ENCODE measurements at places on chromosomes 11 and 22.

DNA sequence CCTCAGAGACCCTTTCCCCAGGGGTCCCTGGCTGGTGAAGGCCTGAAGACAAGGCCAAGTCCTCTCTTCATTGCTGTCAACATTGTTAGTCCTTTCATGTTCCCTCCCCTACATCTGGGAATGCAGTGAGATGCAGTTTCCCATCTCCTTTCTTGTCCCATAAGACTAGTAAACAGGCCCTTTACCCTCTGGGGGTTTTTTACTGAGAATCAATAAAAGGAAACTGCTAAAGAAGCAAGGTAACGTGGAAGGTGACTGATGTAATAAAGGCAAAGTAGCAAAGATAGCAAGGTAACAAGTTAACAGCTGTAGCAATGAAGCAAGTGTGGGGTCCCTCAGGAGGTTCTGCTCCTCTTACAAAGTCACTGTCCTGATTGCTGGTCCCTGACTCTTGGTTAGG lies 37.3 kb downstream of the TEAD1 start:
- no peak for DNase-seq

- no peak for DNase-seq
Observed at GRCh38 chr11:88250566-88251242, 75.5 kb upstream of the RAB38 start.

- DNase-seq = no peak
Observed at GRCh38 chr11:100686476-100687053, 523 bp upstream of the ARHGAP42 start.

- DNase-seq = no peak
Observed at GRCh38 chr22:46126853-46127385, 23.4 kb upstream of the PPARA start.

GRCh38 chr11:31089117-31089516 lies 280.4 kb downstream of the DCDC1 start:
- DNase-seq = no peak

DNA sequence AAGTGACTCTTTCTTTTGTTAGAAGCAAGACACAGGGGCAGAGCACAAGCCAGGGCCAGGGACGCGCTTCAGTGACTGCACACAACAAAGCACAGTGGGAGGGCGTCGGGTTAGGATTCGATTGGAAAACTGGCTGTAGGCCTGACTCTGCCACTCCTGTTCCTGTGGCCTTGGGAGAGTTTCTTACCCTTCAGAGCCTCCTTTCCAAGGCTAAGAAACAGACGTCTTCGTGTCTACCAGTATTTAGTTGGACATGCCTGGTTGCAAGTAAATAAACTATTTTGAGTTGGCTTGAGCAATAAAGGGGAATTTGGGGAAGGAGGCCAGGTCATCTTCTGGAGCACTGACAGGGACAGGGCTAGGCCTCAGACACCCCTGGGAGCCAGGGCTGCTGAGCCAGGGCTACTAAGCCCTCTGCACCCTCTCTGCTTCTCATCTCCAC lies 549.1 kb downstream of the INSC start:
- no peak for DNase-seq

GRCh38 chr22:34808618-34809017 lies 257.3 kb upstream of the ISX start:
- DNase-seq = no peak

GRCh38 chr11:15197696-15198095 lies 83.0 kb downstream of the INSC start:
- no peak for DNase-seq

DNA sequence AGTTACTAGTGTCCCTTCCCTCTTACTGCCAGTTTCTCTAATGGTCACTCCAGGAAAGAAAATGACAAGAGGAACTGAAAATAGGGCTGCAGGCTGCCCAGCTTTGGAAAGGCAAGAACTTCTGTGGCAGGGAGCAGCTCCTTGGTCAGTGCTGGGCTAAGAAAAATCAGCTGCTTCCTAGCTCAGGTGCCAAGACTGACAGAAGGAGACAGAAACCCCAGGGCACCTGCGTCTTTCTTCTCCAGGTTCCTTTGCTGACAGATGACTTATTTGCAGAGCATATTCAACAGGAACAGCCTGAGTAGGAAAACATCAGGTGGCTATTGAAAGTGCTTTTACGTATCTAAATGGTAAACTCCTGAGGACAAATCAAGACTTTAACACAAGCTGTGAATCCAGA lies 25.4 kb downstream of the MAML2 start:
- DNase-seq = no peak

- DNase-seq = no peak
Observed at GRCh38 chr11:33790040-33790439, 15.7 kb upstream of the FBXO3 start.

- no peak for DNase-seq
Observed at GRCh38 chr11:6321961-6322362, 1.7 kb upstream of the CAVIN3 start.

GRCh38 chr11:35812828-35813227 lies 131.0 kb upstream of the LDLRAD3 start:
- no peak for DNase-seq

- no peak for DNase-seq
Observed at GRCh38 chr11:61174949-61175348, 13.7 kb upstream of the VPS37C start.

DNA sequence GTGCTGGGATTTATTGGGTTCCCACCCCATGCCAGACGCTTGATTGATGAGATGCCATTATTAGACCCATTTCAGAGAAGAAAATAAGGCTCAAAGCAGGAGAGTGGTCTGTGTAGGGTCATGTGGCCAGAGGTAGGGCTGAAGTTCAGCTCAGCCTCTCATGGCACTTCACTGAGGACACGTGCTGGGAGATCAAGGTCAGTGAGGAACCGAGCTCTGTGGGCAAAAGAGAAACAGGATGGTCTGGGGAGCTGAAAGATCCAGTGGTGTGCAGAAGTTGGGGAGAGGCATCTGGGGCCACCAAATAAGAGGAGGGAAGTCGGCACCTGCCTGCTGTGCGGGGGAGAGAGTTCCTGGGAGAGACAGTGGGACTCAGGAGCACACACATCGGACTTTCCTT lies 19.6 kb downstream of the RHOD start:
- DNase-seq = no peak

GRCh38 chr22:17268501-17269223 lies 49.4 kb upstream of the ADA2 start:
- no peak for DNase-seq

- no peak for DNase-seq
Observed at GRCh38 chr11:68337399-68337835, 25.0 kb downstream of the LRP5 start.

- DNase-seq = no peak
Observed at GRCh38 chr11:69513196-69513595, 31.7 kb downstream of the LINC01488 start.

GRCh38 chr11:2867722-2868505 lies 17.7 kb downstream of the CDKN1C start:
- no peak for DNase-seq

- no peak for DNase-seq
Observed at GRCh38 chr11:83033371-83033770, 38.3 kb downstream of the RAB30 start.

DNA sequence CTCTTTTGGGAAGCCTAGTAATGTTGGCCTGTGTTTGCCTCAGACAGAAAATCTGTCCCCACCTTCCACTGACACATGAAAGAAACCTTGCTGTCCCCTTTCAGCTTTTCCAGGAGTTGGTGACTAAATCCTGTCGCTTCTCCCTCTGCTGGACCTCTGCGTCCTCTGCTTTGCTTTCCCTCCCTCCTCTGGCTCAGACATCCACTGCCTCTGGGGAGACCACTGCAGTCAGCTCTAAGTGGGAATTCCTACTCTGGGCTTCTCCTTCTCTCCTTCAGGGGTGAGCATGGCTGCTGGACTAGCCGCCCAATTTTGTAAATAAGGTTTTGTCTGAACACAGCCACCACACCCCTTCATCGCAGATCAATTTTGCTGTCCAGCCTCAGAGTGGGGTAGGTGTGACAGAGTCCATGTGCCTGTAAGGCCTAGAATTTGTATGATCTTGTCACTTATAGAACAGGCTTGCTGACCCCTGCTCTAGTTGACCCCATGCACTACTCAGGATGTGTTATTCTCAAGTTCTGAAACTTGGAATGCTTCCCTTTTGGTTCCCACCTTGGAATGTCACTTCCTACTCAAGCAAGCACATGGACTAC lies 23.0 kb downstream of the LRRC74B start:
- DNase-seq = no peak

- DNase-seq = no peak
Observed at GRCh38 chr11:47109051-47109726, 67.5 kb downstream of the ARFGAP2 start.

DNA sequence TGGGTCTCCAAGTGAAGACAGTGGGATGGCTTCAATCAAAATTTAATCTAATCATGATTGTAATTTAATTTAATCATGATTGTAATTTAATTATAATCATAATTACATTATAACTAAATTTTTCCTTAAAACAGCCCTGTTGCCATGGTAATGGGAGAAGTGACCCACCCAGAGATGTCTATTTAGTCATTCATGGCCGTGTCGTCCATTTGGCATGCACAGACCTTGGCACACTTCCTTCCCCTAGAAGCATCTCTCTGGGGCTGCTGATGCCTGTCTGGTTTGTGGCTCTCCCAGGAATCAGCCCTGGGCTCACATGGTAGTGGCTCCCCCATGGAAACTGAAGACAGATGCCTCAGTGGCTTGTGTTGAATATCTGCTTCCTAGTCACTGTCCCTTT lies 27.0 kb downstream of the P4HA3 start:
- no peak for DNase-seq

DNA sequence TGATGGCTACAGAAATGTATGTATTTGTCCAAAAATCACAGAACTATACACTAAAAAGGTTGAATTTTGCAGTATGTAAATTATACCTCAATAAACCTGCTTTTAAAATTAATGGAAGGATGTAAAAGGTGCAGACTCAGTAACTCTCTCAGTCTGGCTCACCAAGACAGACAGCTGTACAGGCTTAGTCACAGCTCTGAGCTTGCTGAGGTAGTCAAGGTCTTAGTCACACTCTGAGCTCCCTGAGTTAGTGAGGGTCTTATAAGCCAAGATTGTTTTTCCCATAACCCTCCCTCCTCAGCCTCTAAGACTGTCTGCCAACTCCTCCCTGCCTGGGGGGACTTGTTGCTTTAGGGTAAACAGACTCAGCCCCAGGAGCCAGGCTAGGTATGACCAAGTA lies 59.3 kb upstream of the IZUMO1R start:
- DNase-seq = no peak

DNA sequence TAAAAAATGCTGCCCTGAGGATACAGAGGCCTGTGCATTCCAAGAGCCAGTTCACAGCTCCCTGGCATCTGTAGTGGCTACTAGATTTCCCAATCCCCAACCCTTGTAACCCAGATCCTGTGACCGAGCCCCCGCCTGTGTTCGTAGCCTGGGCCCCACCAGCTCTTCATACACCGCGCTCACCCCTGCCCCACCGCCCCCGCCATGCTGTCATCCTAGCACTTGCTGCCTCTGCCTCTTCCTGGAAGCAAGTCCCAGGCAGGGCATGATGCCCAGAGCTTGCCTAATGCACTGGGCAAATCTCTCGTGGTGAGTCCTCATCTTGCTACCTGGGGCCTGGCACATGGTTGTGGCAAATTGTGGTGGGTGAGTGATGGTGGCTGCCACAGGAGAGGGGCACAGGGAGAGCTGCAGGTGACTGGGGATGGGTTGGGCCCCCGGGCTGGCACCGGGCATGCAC lies 7.1 kb downstream of the MGAT3 start:
- no peak for DNase-seq

- no peak for DNase-seq
Observed at GRCh38 chr11:78708388-78708787, 133.7 kb upstream of the NARS2 start.

- no peak for DNase-seq
Observed at GRCh38 chr11:128841461-128842072, 25.5 kb downstream of the KCNJ1 start.

- DNase-seq = no peak
Observed at GRCh38 chr11:86370922-86371594, 3.6 kb upstream of the CCDC81 start.

DNA sequence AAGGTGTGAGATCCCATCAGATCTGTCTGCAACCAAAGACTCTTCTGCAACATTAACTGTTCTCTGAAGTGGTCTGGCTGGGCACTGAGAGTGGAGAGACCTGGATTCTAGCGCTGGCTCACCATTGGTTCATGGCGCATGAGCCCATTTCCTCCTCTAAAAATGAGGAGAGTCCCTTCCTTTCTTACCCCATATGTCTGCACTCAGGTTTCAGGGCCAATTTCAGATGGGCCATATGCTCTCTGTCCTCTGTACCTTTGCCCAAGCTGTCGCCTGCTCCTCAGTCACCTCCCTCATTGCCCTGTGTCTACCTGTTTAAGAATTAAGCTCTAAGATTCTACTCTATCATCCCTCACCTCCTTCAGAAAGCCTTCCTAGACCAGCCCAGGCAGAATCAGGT lies 484.7 kb downstream of the INSC start:
- no peak for DNase-seq

DNA sequence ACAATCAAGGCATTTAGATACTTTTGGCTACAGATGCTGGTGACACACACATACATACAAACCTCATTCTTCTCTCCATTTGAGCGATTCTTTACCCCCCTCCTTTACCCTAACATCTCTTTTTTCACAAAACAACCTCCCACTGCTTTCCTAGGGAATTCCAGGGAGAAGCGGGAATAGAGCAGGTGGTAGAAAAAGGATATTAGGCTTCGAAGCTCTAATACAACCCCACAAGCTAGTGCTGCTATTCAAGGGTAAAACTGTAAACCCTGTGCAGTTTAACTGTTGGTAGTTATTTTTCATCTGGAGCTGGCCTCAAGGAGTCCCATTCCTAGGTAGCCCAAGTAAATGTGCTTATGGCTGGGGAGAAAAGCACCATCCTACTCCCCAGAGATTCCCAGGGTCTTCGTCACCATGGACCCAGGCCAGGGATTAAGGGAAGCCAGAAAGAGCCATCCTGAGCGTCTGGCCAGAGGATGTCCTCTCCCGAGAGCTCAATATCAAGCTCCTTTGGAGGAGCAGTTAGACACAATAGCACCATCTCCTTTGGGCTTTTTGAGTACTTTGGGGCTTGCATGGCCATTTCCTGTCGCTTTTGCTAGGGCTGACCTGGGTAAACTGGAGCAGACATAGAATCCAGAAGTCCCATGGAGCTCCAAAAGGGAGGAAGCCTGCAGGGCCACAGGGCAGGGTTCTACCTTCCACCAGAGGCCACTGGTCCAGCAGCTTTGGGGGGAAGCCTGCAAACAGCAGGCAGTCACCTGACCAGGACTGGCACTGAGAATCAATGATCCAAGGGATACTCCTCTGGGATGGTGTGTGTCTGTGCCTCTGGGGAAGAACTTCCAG lies 3.1 kb downstream of the MAML2 start:
- no peak for DNase-seq

- DNase-seq = no peak
Observed at GRCh38 chr22:36486619-36487384, 5.4 kb upstream of the TXN2 start.

GRCh38 chr11:58940028-58940427 lies 740 bp downstream of the GLYATL1 start:
- no peak for DNase-seq

GRCh38 chr11:14242187-14242586 lies 116.8 kb downstream of the RRAS2 start:
- no peak for DNase-seq

Measured in stimulated activated CD4-positive, alpha-beta T cell treated with anti-CD3 and anti-CD28 coated beads, Interleukin-1b, Interleukin-23, amount 100 ng/mL, for 1 hour (primary cell).